CD4-positive, alpha-beta memory T cell (primary cell): ENCODE measurements at places on chromosomes 3 and 15. TPM values are rescaled to one million over a fixed set of nuclear protein-coding genes. Genes with fewer than 3 reads are reported as not detected.

The DET1 gene
- 11.7 TPM for total RNA-seq

The TMEM108 gene
- total RNA-seq: not detected

The SLC12A1 gene
- not detected for total RNA-seq

The RTP3 gene
- total RNA-seq: not detected

The DPPA4 gene
- not detected for total RNA-seq

The CKMT1B gene
- total RNA-seq: not detected

The FGF12 gene
- not detected for total RNA-seq

The LRIG1 gene
- total RNA-seq: 71.7 TPM

The SEMA6D gene
- not detected for total RNA-seq

The RAD51 gene
- total RNA-seq: 1.7 TPM

The PLSCR4 gene
- total RNA-seq: not detected
